Body of pancreas (tissue), 4 donors: ENCODE measurements at places on chromosomes 16 and 17. TPM values are rescaled to one million over a fixed set of nuclear protein-coding genes. Genes with fewer than 3 reads are reported as not detected.

NAGS gene
- total RNA-seq, result 2.1 TPM

- H3K4me1 ChIP-seq, result peaks cover 2% of the 10 kb centered on the region
- H3K36me3 ChIP-seq, result no peaks in the 10 kb centered on the region
- no peak overlapping the region for H3K27ac ChIP-seq
- H3K4me3 ChIP-seq, result no peak overlapping the region
Measured at GRCh38 chr17:73906896-73907870, 262.9 kb upstream of the SDK2 start.

DNA sequence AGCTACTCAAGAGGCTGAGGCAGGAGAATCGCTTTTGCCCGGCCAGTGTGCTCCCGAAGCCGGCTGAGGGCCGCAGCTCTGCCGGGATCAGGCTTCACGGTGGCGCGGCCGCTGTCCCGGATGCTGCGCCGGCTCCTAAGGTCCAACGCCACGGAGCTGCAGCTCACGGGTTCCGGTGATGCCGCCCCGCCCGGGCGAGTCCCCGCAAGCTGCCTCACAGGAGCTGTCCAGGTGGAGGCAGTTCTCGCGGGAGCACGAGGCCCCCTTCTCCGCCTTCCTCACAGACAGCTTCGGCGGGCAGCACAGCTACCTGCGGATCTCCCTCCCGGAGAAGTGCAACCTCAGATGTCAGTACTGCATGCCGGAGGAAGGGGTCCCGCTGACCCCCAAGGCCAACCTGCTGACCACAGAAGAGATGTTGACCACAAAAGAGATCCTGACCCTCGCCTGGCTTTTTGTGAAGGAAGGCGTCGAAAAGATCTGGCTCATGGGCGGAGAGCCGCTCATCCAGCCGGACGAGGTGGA is 111.4 kb upstream of the SIAH1 start:
- no peak overlapping the region for H3K4me3 ChIP-seq
- no peaks in the 10 kb centered on the region for H3K27me3 ChIP-seq
- H3K27ac ChIP-seq, result no peak overlapping the region

DNA sequence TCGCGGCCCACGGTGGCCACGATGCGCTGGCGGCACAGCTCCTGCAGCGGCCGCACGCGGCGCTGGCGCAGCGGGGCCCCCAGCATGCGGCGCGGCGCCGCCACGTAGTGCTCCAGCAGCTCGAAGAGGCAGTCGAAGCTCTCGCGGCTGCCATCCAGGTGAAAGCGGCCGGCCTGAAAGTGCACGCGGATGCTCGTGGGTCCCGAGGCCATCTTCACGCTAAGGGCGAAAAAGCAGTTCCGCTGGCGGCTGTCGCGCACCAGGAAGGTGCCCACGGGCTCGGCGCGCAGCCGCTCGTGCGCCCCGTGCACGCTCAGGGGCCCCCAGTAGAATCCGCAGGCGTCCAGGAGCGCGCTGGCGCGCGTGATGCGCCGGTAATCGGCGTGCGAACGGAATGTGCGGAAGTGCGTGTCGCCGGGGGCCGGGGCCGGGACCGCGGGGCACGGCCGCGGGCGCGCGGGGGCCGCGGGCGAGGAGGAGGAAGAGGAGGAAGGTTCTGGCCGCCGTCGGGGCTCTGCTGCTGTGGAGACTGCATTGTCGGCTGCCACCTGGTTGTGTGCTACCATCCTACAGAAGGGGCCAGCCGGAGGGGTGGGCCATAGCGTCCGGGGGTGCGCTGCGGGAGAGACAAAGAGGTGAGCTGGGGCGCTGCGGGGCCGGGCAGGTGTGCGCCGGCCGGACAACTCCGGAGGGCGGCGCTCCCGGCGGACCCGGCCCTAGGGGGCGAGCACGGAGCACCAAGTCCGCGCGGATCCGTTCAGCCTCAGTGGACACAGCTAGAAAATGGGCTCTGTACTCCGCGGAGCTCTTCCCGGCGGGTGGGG is 879 bp downstream of the SOCS1 start:
- H3K27ac ChIP-seq, result peak overlapping the region; percentile 97
- H3K27me3 ChIP-seq, result no peaks in the 10 kb centered on the region
- peak overlapping the region; percentile 2 for H3K4me3 ChIP-seq
- H3K36me3 ChIP-seq, result no peaks in the 10 kb centered on the region
- DNase-seq, result peak; percentile 33
- peaks cover 34% of the 10 kb centered on the region for H3K4me1 ChIP-seq

DNA sequence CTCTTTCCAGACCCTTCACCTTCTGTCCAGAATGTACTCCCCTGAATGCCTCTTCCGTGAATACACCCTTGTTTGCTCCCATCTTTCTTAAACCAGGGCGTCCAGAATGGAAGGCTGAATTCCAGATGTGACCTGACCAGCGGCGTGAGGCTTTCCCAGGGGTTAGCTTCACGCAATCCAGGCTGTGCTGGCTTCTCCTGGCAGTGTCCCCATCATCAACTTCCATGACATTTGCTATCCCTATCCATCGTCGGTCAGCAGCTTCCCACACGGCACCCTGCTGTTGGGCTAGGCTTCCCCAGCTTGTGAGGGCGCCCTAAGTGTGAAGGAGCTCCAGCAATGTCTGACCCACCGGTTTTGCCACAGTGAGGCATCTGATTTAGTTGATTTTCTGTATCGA is 339.8 kb upstream of the TNRC6C start:
- no peak overlapping the region for H3K4me3 ChIP-seq
- no peak for DNase-seq
- H3K4me1 ChIP-seq, result no peaks in the 10 kb centered on the region
- no peaks in the 10 kb centered on the region for H3K36me3 ChIP-seq
- no peaks in the 10 kb centered on the region for H3K27me3 ChIP-seq
- no peak overlapping the region for H3K27ac ChIP-seq

GRCh38 chr16:85673529-85674417 is 15.0 kb downstream of the GINS2 start:
- H3K4me3 ChIP-seq, result no peak overlapping the region
- H3K4me1 ChIP-seq, result peaks cover 34% of the 10 kb centered on the region
- DNase-seq, result peak; percentile 93
- H3K36me3 ChIP-seq, result peaks cover 4% of the 10 kb centered on the region

DNA sequence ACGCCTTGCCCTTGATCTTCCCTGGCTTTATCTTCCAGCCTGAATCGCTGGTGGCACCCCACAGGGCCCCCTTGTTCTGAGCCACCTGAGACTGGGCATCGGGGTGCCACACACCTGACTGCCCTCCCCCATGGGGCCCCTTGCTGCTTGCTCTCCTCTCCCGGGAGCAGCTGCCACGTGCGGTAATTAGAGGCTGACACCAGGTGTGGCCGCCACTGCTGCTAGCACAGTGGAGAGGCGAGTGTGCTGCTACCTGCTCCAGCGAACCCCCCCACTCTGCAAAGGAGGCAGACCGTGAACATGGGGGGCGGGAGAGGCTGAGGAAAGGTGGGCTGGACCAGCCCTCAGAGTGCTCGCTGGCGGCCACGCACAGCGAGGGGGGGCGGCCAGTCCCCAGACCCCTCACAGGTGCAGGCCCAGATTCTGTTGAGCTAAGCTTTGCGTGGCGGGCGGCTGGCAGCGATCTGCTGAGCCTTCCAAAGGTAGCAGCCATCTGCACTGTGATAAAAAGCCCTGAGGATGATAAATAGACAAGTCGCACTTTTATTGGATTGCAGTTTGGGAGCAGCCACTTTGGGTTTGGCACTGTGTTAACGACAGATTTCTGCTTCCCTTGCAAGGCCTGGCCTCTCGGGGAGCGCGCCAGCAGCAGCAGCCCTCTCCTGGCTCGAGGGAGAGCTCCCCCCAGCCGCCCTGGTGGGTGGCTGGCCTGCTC is 167.9 kb upstream of the GSE1 start:
- H3K27ac ChIP-seq, result no peak overlapping the region
- peaks cover 40% of the 10 kb centered on the region for H3K4me1 ChIP-seq
- H3K36me3 ChIP-seq, result no peaks in the 10 kb centered on the region
- H3K27me3 ChIP-seq, result no peaks in the 10 kb centered on the region
- peak; percentile 54 for DNase-seq

- no peaks in the 10 kb centered on the region for H3K36me3 ChIP-seq
- no peaks in the 10 kb centered on the region for H3K27me3 ChIP-seq
- DNase-seq, result no peak
- H3K27ac ChIP-seq, result no peak overlapping the region
- no peak overlapping the region for H3K4me3 ChIP-seq
Measured at GRCh38 chr17:18382441-18383078, 5.0 kb downstream of the EVPLL start.

GRCh38 chr16:1430759-1431496 is at the start of gene PERCC1:
PERCC1 (plus strand) TSS chr16:1431078; CDS start chr16:1432594, 1,516 bp downstream.
- no peak within 1 kb of the TSS for H3K27ac ChIP-seq
- peak; percentile 43 for DNase-seq
- no peaks in the 10 kb centered on the region for H3K27me3 ChIP-seq
- H3K4me1 ChIP-seq, result peaks cover 10% of the 10 kb centered on the region
- H3K4me3 ChIP-seq, result no peak within 1 kb of the TSS

DNA sequence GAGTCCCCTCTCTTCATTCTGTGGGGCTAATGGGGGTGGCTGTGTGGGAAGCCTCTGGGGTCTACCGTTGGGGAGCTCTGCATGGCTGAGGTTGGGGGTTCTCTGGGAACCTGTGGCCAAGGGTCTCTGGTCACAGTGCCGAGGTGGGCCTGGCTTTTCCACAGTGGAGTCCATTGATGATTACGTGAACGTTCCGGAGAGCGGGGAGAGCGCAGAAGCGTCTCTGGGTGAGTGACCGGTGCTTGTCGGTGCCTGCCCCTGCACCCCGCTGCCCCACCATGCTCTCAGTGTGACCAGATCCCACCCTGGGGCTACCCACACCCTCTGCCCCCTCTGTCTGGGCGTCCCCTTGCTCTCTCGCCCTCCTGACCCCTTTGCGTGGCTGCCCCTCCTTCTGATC is 4.5 kb downstream of the LAT start:
- no peak for DNase-seq
- no peak overlapping the region for H3K27ac ChIP-seq
- no peak overlapping the region for H3K4me3 ChIP-seq
- no peaks in the 10 kb centered on the region for H3K4me1 ChIP-seq
- H3K27me3 ChIP-seq, result no peaks in the 10 kb centered on the region
